ENCODE measurements at places on chromosomes 4 and X.
A peak's percentile ranks its signal among the peaks of the same experiment; 100 is the strongest.

GRCh38 chr4:88526221-88526815 is 2.7 kb upstream of the PYURF start:
- DNase-seq, result peak; percentile 19

DNA sequence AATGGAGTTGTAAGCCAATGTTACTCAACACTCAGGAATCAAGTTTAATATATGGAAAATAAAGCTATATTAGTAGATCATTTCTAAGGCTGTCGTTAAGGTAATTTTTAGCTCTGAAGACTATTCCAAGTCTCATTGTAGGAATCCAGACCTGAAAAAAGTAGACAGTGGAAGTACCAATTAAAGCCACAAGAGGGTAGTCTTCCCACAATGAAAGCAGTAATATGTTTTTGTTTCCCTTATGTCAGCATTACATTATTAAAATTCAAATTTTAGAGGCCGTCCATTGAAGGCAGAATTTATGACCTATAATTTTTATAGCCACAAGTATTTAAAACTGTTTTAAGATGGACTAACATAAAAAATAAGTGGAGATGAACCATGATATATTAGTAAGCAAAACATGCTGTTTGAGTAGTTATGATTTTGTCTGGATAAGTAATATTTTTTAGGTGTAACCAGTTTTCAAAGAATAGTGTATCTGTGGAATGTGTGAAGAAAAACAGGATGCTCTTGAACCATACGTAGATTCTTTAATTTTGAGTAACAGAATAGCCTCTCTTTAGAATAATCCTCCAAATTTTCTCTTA is 372.6 kb upstream of the TECRL start:
- DNase-seq, result no peak

GRCh38 chr4:39565878-39566600 is 38.8 kb upstream of the UGDH start:
- no peak for DNase-seq

- DNase-seq, result no peak
Measured at GRCh38 chr4:144374065-144374464, 233.5 kb upstream of the GYPA start.

GRCh38 chr4:113437129-113437528 is 324.4 kb downstream of the CAMK2D start:
- DNase-seq, result no peak

DNA sequence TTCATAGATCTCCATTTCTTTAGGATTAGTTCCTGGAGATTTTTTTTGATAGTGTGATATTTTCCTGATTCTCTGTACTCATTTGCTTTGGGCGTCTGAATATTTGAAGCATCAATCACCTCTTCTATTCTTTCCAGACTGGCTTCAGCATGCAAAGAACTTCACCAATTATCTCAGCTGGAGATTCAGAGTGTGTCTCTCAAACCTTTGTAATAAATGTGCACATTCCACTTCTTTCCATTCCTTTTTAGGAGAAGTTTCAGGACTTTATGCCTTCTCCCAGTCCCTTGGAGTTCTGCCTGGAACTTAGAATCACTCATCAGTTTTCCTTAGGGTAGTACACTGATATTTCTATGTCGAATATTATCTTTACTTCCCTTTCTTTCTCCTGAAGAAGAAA is 334.8 kb downstream of the TEX13C start:
- no peak for DNase-seq

DNA sequence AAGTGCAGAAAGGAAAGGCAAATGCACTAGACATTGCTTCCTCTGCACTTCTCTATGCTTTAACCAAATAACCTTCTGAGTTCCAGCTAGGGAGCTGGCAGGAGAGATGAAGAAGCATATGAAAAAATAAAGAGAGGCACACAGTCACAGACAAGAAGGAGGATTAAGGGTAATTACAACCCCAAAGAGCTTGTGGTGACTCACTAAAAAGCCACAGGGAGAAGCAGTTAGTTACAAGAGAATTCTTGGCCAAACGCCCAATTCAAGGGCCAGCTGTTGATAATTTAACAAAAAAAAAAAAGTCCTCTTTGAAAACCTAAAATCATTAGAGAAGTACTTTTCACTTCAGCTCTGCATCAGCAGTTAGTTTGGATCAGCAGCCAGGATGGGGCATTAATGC is 478.0 kb downstream of the KCNIP4 start:
- DNase-seq, result no peak

DNA sequence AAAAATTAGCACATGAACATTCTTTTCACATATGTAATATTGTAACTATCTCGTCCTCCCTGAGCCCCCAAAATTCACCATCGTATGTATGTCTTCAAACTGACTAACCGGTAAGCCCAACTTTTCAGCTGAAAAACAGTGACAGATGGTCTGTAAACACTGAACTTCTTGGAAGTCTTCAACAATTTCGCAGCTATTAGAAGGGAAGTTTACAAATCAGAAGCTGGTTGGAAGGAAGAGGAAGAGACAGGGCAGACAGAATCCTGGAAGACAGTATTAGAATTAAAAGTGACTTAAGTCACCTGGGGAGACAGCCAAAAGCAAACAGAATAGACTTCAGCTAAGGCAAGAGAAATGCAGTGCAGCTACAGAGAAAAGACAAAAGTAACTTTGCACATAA is 858.4 kb downstream of the ADGRL3 start:
- DNase-seq, result no peak

DNA sequence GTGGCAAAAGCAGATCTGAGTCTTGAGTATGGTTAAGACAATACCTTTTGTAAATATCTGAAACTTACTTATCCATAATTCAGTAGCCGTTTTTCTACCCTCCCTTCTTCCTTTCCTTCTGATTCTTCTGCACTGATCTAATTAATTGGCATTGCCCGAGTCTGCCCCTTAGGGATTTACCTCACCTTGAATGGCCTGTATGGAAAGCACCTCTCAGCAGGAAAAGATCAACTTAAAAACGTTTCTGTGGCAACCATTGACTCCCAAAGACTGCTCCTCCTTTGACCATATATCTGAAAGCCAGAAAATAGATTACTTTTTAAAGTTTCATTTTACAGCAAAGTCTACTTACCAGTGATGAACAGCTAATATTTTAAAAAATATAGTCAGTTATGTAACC is 496.5 kb upstream of the LCORL start:
- no peak for DNase-seq

GRCh38 chr4:1985780-1986577 is 22.8 kb downstream of the NELFA start:
- no peak for DNase-seq
